ENCODE measurements at places on chromosomes 5 and 9.

DNA sequence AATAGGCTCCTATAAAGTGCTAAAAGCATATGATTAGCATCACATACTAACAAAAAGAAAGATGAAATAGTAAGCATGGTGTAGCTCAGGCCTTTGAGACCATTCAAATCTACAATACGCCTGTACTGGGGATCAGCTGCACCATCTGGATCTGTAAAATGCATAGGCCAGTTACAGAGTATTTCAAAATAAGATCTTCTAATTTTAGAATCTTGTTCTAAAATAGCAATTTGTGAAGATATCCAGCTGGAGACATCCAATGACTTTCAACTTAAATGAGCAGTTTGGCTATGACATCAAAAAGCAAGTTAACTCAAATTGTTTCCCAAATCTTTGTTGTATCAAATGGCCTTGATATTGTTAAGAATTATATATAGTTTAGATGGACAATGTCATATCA lies 386.3 kb downstream of the MRPS30 start:
- no peak for DNase-seq

DNA sequence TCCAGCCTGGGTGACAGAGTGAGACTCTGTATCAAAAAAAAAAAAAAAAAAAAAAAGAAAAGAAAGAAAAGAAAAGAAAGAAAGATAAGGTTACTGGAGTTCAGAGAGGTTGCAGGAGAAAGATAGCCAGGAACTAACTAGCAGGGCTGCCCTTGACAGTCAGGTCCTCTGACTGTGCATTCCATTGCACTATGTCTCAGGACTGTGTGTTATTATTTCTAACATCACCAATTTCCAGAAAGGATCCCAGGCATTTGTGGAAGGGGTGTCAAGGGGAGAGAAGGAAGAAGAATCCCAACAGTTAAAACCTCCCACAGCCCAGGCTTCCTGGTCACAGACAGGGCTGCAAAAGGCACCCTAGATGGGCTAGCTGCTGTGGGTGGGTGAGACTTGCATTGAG lies 25.1 kb downstream of the KLF4 start:
- DNase-seq, result no peak

GRCh38 chr9:27485158-27485557 lies 38.9 kb upstream of the IFNK start:
- no peak for DNase-seq

GRCh38 chr9:93043122-93043521 lies 15.4 kb upstream of the SUSD3 start:
- no peak for DNase-seq

DNA sequence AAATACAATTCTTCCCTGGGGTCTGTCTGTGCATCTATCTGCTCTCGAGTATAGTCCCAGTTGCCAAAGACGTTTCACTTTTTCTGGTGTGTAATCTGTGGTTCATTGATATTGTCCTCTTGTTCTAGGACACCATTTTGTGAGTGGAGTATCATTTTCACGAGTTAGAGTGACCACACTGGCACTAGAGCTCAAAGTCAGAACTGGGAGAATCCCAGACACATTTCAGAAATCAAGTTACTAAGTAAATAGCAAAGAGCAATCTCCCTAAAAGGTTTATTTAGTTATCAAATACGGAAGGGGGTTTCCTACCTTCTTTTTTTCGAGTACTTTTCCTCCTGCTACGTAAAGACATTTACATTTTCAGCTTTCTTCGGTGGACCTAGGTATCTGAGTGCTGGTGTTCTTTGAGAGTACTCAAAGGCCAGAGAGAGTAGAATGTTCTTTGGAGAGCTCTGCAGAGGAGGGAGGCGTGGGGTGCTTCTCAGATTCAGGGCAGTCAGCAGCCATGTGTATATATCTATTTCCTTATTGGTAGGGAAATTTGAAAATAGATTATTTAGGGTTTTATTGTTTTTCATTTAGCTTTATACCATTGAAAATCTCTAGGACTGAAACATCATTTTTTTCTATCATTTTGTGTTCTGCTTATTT lies 8.9 kb upstream of the HSPA9 start:
- DNase-seq, result no peak

- DNase-seq, result no peak
Measured at GRCh38 chr5:148746826-148747535, 79.4 kb upstream of the ADRB2 start.

DNA sequence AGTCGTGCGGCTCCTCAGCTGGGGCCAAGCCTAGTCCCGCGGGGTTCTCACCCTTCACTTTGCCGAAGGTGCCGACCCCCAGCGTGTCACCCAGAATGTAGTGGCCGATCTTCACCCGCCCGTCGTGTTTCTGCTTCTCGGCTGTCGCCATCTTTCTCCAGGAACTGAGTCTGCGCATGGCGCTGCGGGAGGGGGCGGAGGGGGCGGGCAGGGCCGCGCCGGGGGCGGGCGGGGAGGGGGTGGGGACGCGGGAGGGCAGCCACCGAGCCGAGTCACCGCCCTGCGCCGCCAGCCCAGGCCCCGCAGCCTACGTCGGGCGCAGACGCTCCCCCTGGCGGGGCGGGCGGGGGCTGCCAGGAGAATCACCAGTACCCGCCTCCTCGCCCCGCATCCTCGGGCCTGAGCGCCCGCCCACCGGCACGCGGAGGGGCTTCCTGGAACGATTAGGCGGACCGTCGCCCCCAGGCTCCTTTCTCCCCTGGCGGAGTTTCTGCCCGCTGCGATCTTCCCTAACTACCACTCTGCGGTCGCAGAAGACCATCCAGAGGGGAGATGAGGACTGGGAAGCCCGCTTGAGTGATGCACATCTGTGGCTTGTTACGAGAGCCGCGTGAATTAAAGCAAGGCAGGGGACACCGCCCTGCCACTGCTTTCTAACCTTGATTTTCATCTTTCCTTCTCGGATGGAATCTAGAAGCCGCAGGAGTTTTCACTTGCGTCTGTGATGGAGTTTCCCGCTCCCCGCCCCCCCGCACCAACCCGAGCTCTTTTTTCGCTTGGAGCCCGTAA lies at the start of gene PRKAA1:
Gene PRKAA1, minus strand, starts transcription at position 363 of the 789 bp plus-strand sequence. Its CDS starts 185 bp downstream, at position 178.
- DNase-seq, result peak; percentile 59

GRCh38 chr9:10015755-10016154 lies 597.0 kb downstream of the PTPRD start:
- DNase-seq, result no peak

- peak; percentile 31 for DNase-seq
Measured at GRCh38 chr5:129996896-129997295, 92.6 kb downstream of the CHSY3 start.

DNA sequence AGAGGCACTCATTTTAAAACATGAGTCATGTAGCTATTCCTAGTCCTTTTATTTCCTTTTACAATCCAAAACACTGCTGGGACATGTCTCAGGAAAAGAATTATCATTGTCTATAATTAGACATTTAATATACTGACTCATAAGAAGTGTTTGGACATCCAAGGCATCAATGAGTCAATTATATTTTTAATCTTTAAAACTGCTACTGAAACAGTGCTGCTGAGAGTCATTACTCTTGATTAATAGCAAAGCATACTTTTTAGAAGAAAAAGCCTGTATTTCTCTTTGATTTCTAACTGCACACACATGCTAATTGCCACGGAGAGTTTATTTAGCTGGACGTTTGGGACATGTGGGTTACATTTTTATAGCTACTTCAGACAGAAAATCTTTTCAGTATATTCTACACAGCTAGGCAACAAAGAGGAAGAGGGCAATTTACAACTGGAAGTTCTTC lies 1249.0 kb upstream of the CDH18 start:
- peak; percentile 4 for DNase-seq

GRCh38 chr5:169696621-169697510 lies 59.8 kb downstream of the DOCK2 start:
- DNase-seq, result peak; percentile 74

GRCh38 chr5:135246605-135246922 lies 152.5 kb downstream of the MACROH2A1 start:
- DNase-seq, result no peak

GRCh38 chr5:156588306-156588705 lies 261.3 kb downstream of the SGCD start:
- no peak for DNase-seq

- no peak for DNase-seq
Measured at GRCh38 chr9:83622433-83622938, 457 bp upstream of the IDNK start.

GRCh38 chr5:124576848-124577409 lies 169.5 kb downstream of the ZNF608 start:
- no peak for DNase-seq

GRCh38 chr5:157379983-157380382 lies 80.0 kb upstream of the NIPAL4 start:
- DNase-seq, result no peak

DNA sequence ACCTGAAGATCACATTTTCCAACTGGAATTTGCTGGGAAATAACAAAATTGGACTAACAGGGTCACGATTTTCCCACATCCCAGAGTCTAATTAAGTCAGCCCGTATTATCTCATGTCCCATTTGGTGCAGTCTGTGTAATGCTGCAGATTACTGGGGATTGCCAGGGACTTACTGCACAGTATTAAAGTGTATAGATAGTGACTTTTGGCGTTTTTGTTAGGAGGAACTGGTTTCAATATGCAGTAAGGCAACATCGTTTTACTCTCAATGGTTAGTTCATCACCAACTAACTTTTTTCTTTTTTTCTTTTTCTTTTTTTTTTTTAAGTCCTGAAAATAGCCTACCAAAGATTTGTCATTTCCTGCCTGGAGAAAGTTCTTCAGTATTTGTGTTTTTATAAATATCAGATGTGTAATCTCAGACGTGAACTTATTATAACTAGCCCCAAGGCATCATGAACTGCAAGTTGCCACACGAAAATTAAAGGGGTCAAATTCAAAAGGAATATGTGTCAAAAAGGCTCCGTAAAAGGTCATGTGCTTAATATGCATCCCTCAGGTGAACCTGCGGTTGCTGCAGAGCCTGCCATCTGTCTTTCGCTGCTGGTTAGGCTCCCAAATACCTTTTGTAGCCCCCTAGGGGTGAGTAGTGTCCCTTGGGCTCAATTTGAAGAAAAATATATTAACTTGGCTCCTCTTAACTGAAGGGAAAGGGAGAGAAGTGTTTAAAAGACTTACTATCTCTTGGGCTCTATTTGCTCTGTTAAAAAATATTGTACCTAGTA lies 176.7 kb upstream of the ADAMTSL1 start:
- no peak for DNase-seq

GRCh38 chr5:113192541-113192940 lies 215.9 kb downstream of the DCP2 start:
- DNase-seq, result no peak

DNA sequence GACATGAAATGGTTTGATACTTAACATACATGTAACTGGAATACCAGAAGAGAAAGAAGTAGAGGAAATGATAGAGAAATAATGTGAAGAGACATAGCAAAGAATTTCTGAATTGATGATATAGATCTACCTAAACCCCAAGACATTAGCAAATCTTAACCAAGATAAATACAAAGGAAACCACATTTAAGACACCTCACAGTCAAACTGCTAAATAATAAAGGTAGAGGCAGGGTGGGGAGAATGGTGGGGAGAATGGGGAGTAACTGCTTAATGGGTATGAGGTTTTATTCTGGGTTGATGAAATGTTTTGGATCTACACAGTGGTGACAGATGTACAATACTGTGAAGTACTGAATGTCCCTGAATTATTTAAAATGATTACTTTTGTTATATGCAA lies 17.5 kb downstream of the CARNMT1 start:
- DNase-seq, result no peak
